ENCODE measurements at places on chromosomes 4 and X.
A peak's percentile ranks its signal among the peaks of the same experiment; 100 is the strongest.

GRCh38 chrX:13102636-13103035 lies 58.2 kb upstream of the FAM9C start:
- no peaks in the 10 kb centered on the region for H3K27me3 ChIP-seq
- no peaks in the 10 kb centered on the region for H3K36me3 ChIP-seq
- peaks cover 36% of the 10 kb centered on the region for H3K4me1 ChIP-seq
- no peak for DNase-seq
- H3K4me3 ChIP-seq: no peak overlapping the region
- H3K27ac ChIP-seq: no peak overlapping the region

- no peak for DNase-seq
- H3K4me3 ChIP-seq: no peak overlapping the region
- H3K36me3 ChIP-seq: no peaks in the 10 kb centered on the region
- no peaks in the 10 kb centered on the region for H3K4me1 ChIP-seq
- no peak overlapping the region for H3K27ac ChIP-seq
Observed at GRCh38 chr4:168868044-168868781, 141.8 kb downstream of the CBR4 start.

GRCh38 chr4:153248641-153249198 lies 44.5 kb downstream of the TRIM2 start:
- H3K27ac ChIP-seq: peak overlapping the region; percentile 96
- H3K4me1 ChIP-seq: peaks cover 31% of the 10 kb centered on the region
- no peak for DNase-seq
- no peaks in the 10 kb centered on the region for H3K27me3 ChIP-seq

GRCh38 chrX:123454712-123455431 lies 270.8 kb downstream of the GRIA3 start:
- H3K4me1 ChIP-seq: no peaks in the 10 kb centered on the region
- H3K27ac ChIP-seq: no peak overlapping the region
- no peak for DNase-seq
- H3K36me3 ChIP-seq: no peaks in the 10 kb centered on the region

GRCh38 chr4:67522851-67523671 lies 22.2 kb downstream of the CENPC start:
- H3K4me3 ChIP-seq: no peak overlapping the region
- H3K27me3 ChIP-seq: no peaks in the 10 kb centered on the region
- peak overlapping the region; percentile 52 for H3K27ac ChIP-seq

GRCh38 chrX:47248576-47248975 lies 15.8 kb downstream of the USP11 start:
- no peak for DNase-seq
- H3K27ac ChIP-seq: no peak overlapping the region
- H3K36me3 ChIP-seq: peaks cover 43% of the 10 kb centered on the region
- H3K27me3 ChIP-seq: no peaks in the 10 kb centered on the region
- no peaks in the 10 kb centered on the region for H3K4me1 ChIP-seq

DNA sequence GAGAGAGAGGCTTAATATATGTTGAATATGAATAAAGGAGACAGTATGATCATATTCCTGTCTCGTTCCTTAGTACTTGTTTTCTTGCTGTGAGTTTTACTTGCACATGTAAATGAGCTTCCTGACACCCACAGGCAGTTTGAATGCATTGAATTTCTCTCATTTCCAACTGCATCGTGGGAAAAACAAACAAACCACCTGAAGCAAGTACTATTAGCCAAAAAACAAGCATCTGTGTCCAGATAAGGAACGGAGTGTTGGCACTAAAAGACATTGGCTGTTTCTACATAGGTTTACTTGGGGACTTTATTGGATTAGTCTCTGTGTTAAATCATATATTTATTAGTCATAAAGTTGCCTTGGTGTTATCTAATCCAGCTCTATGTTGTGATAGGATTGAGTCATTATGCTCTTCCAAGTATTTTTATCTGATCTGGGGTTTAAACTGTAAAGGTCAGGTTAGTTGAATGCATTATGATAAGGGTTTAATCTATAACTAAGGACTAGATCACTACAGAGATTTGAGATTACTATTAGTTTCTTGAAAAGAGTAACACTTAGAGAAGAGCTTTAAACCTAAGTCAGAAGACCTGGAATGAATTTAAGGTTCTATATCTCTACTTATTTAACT lies 339.0 kb upstream of the SPANXN4 start:
- no peak overlapping the region for H3K27ac ChIP-seq
- no peaks in the 10 kb centered on the region for H3K4me1 ChIP-seq
- H3K27me3 ChIP-seq: no peaks in the 10 kb centered on the region
- H3K36me3 ChIP-seq: no peaks in the 10 kb centered on the region

DNA sequence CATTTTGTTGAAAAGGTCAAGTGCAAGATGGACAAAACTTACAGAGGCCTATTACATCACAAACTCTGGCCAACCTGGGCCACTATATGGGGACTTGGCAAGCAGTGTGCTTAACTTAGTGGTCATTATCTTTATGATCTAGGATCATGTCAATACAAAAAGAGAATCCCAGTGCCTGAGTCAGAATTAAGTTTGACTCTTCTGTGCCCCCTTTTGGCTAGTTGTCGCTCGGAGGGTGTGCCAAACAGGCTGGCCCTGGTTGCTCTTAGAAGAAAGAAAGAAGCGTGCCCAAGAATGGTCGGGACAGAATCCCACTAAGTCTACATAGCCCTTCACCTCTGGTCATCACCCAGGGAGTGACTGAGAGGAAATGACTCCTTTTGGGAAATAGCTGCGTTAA lies 100.1 kb downstream of the EIF4E start:
- DNase-seq: peak; percentile 47
- no peak overlapping the region for H3K27ac ChIP-seq
- no peaks in the 10 kb centered on the region for H3K36me3 ChIP-seq
- peaks cover 6% of the 10 kb centered on the region for H3K4me1 ChIP-seq
- H3K4me3 ChIP-seq: no peak overlapping the region
